Stimulated activated CD8-positive, alpha-beta memory T cell treated with anti-CD3 and anti-CD28 coated beads, Interleukin-7, amount 100 ng/mL, for 24 hours (primary cell): ENCODE measurements at places on chromosomes 5 and 9.
A peak's percentile ranks its signal among the peaks of the same experiment; 100 is the strongest.

DNA sequence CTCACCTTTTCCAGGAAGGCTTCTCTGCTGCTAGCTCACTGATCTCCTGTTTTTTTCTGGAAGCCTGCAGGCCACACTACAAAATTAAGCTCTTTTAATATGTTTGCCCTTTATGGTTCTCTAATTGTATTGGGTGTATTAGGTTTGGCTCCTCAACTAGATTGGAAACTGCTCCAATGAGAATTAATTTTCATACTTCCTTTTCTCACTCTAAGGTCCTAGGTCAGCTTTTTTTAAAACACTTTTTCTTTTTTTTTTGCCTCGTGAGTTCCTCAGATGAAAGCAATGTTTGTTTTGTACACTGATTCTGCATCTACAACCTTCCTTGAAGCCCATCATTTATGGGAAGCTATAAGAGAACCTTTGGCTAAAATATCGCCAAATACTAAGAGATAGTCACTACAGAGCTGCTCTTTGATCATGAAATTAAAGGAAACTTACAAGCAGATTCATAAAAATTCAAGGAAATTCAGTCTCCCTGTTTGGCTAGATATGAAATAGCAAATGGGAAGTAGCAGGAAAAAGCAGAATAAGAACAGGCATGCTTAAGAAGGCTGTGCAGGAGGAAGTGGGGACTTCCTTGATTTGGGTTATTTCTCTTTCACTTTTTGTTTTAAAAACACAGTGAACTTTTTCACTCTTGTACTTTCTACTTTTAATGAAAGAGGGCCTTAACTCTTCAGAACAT, 55.2 kb upstream of the FYB1 start:
- DNase-seq: no peak

- DNase-seq: no peak
Measured at GRCh38 chr5:119028575-119028974, 40.2 kb upstream of the DTWD2 start.

- peak; percentile 79 for DNase-seq
Measured at GRCh38 chr9:137551264-137552021, at the start of gene MRPL41. Gene MRPL41, plus strand, starts transcription at chr9:137551879. Its CDS starts 203 bp downstream, at chr9:137552082.

- DNase-seq: no peak
Measured at GRCh38 chr5:160473681-160474080, 52.0 kb downstream of the PTTG1 start.

DNA sequence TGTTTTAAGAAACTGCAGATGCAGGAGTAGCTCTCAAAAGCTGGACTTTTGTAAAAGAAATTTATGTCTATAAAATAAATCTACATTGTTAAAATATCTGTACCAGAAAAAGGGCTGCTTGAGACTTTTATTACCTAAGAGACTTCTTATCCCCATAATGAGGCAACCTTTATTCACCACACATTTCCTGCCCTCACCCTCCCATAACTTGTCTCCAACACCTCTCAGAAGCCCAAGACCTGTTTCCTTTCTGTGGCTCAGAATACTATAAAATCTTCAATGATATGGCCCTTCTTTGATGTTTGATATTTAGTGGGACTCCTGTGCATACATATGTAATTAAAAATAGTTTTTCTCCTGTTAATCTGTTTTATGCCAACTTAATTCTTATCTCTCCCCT, 141.5 kb upstream of the FER start:
- DNase-seq: no peak

DNA sequence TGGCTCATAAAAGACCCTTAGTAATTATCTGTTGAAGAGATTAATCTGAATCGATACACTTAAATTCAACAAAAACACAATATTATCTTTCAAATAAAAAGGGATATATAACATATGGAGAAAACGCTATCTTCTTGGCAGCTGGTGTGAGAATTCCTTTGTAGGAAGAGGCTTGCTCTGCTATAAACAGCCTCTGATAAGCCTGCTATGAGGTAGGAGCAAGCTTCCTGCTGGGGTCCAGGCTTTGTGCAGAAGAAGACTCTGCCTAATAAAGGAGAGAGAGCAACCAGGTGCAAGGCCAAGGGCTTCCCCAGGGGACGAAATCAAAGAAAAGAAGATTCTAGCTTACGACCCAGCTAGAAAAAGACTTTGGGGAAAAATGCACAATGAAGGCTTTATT, 43.3 kb upstream of the SSBP2 start:
- DNase-seq: no peak

DNA sequence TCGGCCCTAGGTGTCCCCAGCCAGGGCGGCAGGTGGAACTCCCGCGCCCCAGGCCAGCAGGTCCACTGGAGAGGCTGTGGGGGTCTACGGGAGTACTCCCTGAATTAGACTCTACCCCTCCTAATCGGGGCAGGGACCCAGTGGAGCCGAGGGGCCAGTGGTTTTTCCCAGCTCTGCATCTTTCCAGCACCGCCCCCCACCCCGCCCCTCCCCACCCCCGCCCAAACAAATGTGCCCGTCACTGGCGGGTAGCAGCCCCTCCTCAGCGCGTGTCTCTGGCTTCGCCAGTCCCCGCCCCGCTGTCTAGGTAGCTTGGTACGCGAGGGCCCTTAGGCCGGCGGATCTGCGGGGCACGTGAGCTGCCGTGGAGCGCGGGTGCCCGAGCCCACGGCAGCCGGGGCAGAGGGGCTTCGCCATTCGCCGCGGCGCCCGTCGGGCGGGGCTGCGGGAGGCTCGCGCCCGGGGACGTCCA, 7.0 kb downstream of the UNC5A start:
- no peak for DNase-seq

DNA sequence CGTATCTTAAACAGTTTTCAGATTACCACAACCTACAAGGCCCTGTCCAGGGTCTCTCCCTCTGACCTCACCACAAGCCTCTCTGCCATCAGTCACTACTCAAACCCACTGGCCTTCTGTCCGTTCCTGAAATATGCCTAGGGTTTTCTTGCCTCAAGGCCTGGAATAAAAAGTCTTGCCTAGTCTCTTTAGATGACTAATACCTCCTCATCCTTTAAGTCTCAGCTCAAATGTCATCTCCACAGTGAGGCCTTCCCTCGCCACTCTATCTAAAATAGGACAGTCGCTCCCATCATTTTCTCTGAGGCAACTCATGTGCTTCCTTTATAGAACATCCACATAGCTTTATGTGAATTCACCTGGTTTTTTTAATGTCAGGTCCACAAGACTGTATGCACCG, 5.2 kb downstream of the DENND1A start:
- no peak for DNase-seq

- DNase-seq: no peak
Measured at GRCh38 chr5:109905906-109906305, 216.2 kb downstream of the MAN2A1 start.

DNA sequence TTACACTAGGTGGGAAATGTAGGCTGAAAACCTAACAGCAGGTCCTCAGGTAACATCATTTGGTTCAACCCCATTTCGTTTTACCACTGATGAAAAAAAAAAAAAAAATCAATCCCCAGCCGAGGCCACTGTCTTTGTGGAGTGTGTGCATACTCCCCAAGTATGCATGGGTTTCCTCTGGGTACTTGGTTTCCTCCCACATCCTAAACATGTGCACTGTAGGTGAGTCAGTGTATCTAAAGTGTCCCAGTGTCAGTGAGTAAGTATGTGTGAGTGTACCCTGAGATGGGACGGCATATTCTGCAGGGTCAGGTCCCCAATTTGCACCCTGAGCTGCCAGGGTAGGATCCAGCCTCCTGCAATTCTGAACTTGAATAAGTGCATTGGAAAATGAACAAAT, 966.5 kb upstream of the DMAC1 start:
- DNase-seq: no peak

GRCh38 chr9:15421990-15422371, 695 bp upstream of the SNAPC3 start:
- DNase-seq: no peak

GRCh38 chr5:134371834-134372340, 518 bp downstream of the UBE2B start:
- peak; percentile 12 for DNase-seq

- no peak for DNase-seq
Measured at GRCh38 chr5:107499237-107499636, 171.5 kb downstream of the EFNA5 start.

DNA sequence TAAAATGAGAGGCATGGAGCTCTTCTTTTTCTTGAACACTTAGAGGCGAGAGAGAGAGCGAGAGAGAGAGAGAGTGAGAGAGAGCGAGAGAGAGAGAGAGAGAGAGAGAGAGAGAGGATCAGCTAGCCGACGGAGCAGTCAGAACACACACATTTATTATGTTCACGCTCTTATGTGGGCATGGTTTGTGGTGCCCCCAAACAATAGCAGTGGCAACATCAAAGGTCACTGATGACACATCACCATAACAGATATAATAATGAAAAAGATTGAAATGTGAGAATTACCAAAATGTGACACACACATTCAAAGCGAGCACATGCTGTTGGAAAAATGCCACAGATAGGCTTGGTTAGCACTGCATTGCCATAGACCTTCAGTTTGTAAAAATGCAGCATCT, 116.1 kb downstream of the KDM4C start:
- DNase-seq: no peak

- no peak for DNase-seq
Measured at GRCh38 chr5:14773588-14773987, 98.0 kb downstream of the ANKH start.
